Chondrocyte (in vitro differentiated cells): ENCODE measurements at places on chromosomes 13 and 19. TPM values are rescaled to one million over a fixed set of nuclear protein-coding genes. Genes with fewer than 3 reads are reported as not detected.

DNA sequence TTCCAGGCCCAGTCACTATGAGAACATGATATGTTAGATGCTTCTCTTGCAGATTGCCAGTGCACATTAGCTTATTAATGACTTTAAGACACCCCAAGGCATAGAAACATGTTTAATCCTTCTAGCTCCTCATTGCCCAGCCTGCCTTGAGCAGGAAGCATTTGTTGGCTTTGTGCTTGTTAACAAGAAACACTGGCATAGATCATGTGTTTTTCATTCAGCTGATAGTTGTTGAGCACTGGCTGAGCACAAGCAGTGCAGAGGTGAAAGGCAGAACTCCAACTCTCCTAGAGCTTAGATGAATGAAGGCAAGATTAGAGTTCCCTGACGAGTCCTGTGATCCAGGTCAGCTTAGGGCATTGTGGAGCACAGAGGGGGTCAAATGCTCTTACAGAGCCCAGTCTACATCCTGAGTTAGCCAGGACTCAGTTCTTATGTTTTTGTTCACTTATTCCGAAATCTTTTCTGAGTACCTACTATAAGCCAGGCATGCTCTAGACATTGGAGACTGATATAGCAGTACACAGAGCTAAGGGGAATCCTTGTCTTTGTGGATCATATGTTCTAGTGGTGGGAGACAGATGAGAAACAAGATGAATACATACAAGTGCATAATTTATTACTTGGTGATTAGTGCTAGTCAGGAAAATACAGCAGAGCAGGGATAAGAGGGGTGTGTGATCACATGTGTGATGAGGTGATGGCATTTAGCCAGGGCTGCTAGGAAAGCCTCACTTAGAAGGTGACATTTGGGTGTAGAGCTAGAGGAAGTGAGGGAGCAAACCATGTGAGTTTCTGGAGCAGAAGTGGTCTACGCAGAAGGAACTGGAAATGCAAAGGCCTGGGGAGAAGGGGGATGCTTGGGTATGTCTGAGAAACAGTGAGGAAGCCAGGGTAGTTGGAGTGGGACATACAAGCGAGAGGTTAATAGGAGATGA is 101.2 kb downstream of the WASF3 start:
- no peak for DNase-seq

- no peak for DNase-seq
Observed at GRCh38 chr19:33677745-33678426, 56.1 kb downstream of the CHST8 start.

- DNase-seq, result no peak
Observed at GRCh38 chr19:13856497-13856896, 20.4 kb upstream of the NANOS3 start.

DNA sequence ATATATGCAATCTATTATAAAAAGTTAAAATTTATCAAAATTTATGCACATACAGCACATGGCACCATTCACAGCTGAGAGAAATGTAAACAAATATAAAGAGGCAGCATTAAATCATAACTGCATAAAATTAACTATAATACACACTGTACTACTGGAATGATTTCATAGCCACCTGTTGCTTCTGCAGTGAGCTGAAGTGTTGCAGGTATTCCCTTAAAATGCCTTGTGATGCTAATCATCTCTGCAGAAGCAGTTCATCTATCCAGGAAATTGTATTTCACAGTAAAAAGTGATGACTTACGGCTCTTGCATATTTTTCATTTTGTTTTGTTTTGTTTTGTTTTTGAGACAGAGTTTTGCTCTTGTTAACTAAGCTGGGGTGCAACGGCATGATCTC is 82.1 kb downstream of the STOML3 start:
- no peak for DNase-seq

DNA sequence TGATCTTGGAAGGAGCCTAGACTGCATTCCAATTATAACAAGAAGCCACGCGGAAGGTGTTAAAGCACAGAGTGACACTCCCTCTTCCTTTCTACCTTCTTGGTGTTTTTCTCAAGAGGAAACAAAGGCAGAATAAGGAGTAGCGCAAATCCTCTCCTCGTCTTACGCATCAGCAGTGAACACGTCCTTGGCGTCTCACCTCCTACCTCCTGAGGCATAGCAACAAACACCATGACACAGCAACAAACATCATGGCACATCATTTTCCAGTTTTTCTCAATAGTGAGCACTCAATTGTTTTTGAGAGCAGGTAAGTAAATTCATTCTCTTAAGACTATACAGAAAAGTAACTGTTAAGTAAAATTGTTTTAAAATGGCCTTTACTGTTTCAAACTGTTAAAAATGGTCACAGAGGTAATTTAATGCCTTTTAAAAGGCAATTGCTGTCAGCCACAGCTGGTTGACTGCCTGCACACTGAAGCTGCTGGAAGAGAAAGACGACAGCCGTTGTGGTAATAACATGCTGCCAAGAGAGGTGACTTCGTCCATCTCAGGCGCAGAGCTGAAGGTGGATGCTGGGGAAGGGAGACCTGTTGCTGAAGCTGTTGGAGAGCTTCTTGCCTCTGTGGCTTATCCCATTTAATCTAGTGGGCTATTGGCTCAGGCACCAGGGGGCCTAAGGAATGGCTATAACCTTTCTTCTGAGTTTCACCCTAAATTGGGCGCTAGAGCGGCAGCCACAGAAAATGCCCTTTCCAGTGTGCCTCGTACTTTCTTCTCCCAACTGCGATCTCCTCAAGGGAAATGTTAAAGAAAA is 703.7 kb downstream of the UQCRFS1 start:
- no peak for DNase-seq

DNA sequence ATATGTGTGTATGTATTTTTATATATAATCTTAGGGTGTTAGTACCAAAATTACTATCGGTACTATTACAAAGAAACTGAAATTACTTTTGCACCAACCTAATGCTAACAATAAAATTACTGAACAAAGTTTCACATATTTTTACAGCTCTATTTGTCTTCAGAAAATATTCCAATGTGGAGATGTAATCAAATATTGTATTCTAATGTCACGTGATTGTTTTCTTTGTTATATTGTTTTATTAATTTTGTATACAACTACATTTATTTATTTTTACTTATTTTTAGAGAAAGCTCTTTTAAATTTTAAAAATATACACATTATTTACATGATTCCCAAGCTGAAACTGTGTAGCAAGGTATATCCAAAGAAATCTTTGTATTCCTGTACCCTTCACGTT is 227.1 kb upstream of the KLF12 start:
- DNase-seq, result no peak

GRCh38 chr13:23899555-23899954 is 2.3 kb upstream of the C1QTNF9B start:
- DNase-seq, result no peak

- no peak for DNase-seq
Observed at GRCh38 chr19:41811981-41812380, 15.6 kb downstream of the CEACAM3 start.

- no peak for DNase-seq
Observed at GRCh38 chr13:22063416-22064124, 392.7 kb downstream of the FGF9 start.

- DNase-seq, result no peak
Observed at GRCh38 chr19:14683439-14683838, 6.4 kb upstream of the ZNF333 start.

DNA sequence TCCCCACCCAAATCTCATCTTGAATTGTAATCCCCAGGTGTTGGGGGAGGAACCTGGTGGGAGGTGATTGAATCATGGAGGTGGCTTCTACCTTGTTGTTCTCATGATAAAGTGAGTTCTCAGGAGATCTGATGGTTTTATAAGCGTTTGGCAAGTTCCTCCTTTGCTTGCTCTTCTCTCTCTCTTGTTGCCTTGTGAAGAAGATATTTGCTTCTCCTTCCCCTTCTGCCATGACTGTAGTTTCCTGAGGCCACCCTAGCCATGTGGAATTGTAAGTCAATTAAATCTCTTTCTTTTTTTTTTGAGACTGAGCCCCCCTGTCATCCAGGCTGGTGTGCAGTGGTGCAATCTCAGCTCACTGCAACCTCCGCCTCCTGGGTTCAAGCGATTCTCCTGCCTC is 34.4 kb downstream of the VSTM1 start:
- no peak for DNase-seq

DNA sequence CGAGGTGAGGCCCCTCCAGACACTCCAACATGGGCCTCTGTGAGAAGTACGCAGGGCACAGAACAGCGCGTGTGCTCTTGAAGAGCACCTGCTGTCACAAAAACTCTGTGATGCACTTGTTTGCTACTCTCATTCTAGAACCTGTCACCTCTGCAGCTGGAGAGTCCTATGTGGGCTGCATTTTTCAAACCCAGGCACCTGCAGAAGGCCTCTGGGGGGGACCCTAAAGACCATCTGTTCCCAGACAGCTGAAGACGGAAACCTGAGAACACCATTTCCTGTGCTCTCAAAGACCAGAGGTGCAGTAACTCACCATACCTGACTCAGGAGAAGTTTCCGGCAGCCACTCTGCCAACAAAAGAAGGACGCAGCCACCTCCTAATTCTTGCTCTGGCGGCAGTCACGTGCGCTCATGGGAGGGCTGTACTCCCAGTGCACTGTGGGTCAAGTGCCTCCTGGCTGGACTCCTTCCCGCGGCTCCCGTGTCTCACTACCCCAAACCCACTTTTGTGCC is 28.1 kb downstream of the RANBP3 start:
- no peak for DNase-seq

- no peak for DNase-seq
Observed at GRCh38 chr13:109816808-109817203, 30.4 kb upstream of the IRS2 start.

GRCh38 chr19:38661136-38661535 is 13.7 kb downstream of the ACTN4 start:
- DNase-seq, result no peak

DNA sequence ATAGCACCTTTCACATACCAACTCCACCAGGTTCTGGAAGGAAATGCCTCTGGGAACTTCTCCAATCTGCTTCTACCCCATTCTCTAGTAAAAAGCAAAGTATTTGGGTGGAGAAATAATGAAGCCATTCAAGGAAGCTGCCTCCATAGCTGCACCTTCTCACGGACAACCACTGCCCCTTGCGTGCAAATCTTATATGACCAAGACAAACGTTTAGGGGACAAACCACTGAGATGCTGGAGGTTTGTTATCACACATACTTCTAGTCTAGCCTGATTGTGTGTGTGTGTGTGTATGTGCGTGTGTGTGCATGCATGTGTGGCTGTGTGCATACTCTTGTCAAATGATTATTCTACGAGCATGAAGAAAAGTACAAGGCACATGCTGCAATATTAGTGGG is 6.5 kb upstream of the METTL21C start:
- DNase-seq, result no peak

- no peak for DNase-seq
Observed at GRCh38 chr13:50576156-50576555, 267.3 kb downstream of the DLEU7 start.

GRCh38 chr19:407511-408440 is 1.2 kb downstream of the C2CD4C start:
- DNase-seq, result peak; percentile 94

- no peak for DNase-seq
Observed at GRCh38 chr19:10346509-10346908, 7.1 kb upstream of the ICAM3 start.

GRCh38 chr19:47427241-47428176 is 8.2 kb upstream of the MEIS3 start:
- DNase-seq, result no peak

- peak; percentile 37 for DNase-seq
Observed at GRCh38 chr13:111484141-111484925, 163.9 kb downstream of the TEX29 start.

GRCh38 chr13:84050536-84050935 is 168.3 kb upstream of the SLITRK1 start:
- no peak for DNase-seq

DNA sequence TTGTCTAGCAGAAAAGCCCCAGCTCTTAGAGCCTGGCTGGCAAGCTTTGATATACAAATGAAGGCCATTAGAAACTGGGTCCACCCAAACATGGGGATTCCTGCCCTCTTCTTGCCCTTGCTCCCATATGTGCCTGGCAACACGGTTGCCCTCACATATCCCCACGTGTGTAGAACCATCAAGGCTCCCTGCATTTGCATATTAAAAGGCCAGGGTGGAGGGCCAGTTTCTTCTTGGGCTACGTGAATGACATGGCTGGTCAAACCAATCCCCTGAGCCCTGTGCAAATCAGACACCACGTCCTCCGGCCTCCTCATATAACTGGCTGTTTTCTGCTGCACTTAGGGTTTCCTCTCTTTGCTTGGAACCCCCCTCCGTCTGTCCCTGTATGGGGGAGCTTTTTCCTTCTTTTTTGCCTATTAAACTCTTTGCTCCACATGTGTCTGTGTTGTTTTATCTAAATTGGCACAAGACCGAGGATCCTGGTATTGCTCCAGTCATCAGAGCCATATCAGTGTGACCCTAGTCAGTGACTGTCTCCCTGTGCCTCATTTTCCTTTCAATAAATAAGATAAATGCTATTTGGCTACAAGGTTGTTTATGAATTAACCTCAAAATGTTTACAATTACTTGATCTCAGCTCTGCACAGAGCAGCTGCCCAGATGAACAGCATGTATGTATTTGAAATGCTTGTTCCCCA is 30.3 kb upstream of the CEACAM1 start:
- no peak for DNase-seq

GRCh38 chr19:20287070-20287469 is 120.1 kb downstream of the ZNF486 start:
- DNase-seq, result no peak

- DNase-seq, result no peak
Observed at GRCh38 chr19:29940971-29941585, 961 bp upstream of the URI1 start.

DNA sequence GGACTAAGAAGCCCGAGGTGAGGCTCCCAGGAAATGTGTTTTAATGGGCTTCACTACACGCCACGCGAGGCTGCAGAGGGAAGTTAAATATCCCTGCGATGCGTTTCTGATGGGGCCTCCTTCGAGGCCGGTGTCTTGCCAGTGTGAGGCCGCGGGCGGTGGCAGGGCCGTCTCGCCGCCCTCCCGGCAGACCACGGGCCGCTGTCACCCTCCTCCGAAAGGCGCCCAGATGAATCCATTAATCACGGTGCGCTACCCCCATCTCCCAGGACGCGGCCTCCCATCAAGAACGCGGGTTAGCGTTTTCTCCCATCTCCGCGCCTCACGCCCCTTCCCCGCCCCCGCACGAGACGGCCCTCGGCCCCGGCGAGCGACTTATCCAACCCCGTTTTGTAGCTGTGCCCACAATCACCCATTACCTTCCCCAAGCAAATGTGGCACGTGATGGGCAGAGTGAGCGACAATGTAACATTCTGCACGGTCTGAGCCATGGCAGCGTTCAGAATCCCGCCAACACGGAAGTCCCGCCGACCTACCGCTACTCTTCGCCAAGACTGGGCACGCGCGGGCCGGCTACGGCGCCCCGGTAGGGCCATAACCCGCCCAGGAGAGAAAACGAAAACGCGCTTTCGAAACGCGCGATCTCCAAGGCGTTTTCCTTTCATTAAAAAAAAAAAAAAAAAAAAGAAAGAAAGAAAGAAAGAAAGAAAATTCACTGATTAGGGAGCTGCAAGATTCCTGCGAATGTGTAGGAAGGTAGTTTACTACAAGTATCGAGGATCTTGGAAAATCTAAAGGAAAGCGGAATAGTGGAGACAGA is at the start of gene OBI1:
TSS of gene OBI1 (minus strand) at position 526 of the 820 bp plus-strand sequence. CDS start at position 491, 35 bp downstream.
- DNase-seq, result peak; percentile 94

The GSX1 gene
- not detected in 3 replicates for total RNA-seq

The C19orf47 gene
- total RNA-seq, result 19.4 to 22.2 TPM (median 21.5 TPM) in 3 replicates

The PTGIR gene
- 0.80 to 2.4 TPM (median 2.2 TPM) in 3 replicates for total RNA-seq

The DACH1 gene
- 0.72 to 2.6 TPM (median 0.82 TPM) in 3 replicates for total RNA-seq

The RGL3 gene
- total RNA-seq, result 0.70 to 0.97 TPM in 2 of 3 replicates, not detected in the other

The KLF2 gene
- total RNA-seq, result 44.7 to 50.9 TPM (median 49.4 TPM) in 3 replicates

The ZNF737 gene
- total RNA-seq, result 5.8 to 14.7 TPM (median 7.0 TPM) in 3 replicates

The WDR88 gene
- not detected in 3 replicates for total RNA-seq

The ELSPBP1 gene
- total RNA-seq, result not detected in 3 replicates

The IZUMO4 gene
- 2.4 to 3.9 TPM (median 3.2 TPM) in 3 replicates for total RNA-seq

The MEIS3 gene
- total RNA-seq, result 79.5 to 83.4 TPM (median 82.2 TPM) in 3 replicates

The MISP3 gene
- 1.00 to 3.7 TPM (median 2.0 TPM) in 3 replicates for total RNA-seq

The CEACAM6 gene
- total RNA-seq, result not detected in 3 replicates
